Ecto neural progenitor cell (in vitro differentiated cells): ENCODE measurements at places on chromosomes 7 and 10.
A peak's percentile ranks its signal among the peaks of the same experiment; 100 is the strongest.

DNA sequence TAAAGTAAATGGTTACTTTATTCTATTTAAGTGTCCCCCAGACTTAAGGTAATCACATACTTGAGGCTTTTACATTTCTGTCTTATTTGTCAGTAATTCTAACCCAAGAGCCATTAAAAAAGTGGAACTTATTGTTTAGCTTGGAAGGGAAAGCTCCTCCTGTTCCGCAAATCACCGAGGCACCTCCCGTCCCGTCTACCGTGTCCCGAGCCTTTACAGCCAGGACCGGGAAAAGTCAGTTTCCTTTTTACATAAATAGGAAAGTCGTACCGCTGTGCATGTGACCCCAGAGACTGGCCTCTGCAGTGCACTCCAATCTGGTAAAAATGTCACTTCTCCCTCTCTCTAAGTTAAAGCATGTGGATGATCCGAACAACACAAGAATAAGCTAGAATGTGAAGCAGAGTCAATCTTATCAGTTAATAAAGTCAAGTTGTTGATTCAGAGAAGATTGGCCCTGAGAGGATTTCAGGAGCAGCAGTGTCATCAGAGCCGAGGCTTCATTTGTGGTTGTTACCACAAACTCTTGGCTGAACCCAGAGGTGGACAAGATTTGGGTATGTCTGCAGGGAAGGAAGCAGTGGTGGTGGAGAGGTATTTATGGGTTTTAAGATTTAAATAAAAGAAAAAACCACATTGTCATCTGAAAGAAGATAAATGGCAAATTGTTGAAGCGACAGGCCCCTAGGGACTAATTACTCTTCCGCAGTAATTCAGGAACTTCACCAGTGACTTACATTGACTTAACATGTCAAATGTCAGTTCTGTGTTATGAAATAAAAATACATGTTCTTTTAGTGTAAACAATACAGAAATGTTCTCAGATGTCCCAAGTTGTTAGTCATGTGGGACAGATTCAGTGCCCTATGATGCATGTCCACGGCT is 316.6 kb upstream of the ZNF32 start:
- peak; percentile 22 for DNase-seq

DNA sequence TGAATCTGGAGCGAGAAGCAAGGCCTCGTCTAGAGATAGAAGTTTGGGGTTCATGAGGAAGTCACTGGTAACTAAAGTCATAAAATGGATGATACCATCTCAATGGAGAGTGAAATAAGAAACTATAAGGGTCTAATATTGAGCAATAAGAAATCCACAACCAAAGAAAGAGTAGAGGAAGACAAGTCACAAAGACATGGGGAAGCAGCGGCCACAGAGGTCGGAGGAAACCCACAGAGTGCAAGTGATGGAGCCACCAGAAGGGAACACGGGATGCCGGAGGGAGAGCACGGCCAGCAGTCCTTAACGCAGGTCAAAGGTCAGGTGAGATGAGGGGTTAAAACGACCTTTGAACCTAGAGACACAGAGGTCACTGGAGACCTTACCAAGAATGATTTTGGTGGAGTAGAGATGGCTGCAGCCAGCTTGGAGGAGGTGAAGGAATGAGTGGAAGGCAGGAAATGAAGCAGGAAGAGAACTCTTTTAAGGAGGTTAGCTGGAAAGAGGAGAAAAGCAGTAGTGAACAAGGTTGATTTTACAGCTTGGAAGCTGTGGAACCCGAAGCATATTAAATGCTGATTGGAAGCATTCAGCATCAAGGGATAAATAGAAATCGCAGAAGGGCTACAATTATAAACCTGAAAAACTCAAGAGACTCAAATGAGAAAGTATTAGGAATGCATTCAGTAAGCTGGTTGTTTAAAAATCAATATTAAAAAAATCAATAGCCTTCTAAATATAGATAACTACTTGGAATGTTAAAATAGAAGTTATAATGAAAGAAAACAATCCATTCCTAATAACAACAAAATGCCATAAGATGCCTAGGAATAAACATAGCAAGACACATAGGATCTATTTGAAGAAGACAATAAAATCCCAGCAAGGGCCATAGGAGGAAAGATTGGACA is 93.7 kb downstream of the SVOPL start:
- no peak for DNase-seq

DNA sequence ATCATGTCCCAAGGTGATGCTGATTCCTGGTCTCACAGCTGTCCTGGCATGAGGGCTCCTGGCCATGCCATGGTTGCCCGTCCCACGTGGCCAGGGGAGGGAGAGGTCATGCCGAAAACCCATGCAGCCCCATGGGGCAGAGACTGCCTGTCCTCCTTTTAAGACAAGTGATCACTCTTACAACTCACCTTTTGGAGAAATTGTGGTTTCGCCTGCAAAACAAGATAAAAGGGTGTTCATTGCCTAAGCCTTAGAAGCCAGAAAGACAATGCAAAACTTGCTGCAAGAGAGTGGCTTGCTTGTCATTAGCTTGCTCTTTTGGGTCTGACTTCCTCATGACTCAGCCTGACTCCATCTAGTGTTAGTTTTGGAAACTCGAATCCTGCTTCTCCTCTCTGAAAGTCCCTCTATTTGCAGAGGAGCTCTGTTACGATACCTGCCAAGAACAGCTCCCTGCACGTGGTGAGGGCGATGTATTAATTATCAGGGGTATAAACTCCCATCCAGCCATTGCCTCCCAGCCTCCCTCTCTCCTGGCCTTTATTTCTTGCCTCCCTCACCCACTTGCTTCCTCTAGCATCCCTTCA is 26.7 kb downstream of the TMEM273 start:
- peak; percentile 38 for DNase-seq

GRCh38 chr10:1920941-1921340 is 183.6 kb upstream of the ADARB2 start:
- DNase-seq, result no peak

DNA sequence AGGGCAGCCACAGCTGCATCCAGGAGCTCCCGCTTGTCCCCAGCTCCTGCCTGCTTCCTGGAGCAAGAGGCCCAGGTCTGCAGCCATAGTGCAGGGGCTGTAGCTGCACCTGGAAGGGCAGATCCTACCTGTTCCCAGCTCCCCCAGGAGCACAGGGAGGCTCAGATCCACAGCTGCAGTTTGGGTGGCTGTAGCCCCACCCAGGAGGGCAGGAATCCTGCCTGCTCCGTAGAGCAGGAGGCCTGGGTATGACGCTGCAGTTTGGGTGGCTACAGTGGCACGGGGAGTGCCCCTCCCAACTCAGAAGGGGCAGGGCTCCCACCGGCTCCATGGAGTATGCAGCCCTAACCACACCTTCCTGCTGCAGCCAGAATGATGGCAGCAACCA is 26.7 kb upstream of the CDCA7L start:
- DNase-seq, result no peak

DNA sequence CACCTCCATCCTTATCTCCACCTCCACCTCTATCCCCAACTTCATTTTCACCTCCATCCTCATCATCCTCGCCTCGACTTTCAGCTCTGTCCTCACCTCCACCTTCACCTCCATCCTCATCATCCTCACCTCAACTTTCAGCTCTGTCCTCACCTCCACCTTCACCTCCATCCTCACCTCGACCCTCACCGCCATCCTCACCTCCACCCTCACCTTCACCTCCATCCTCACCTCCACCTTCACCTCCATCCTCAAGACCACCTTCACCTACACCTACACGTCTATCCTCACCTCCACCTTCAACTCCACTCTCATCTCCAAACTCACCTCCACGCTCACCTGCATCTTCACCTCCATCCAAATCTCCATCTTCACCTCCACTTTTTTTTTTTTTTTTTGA is 12.0 kb upstream of the RABGEF1 start:
- no peak for DNase-seq

DNA sequence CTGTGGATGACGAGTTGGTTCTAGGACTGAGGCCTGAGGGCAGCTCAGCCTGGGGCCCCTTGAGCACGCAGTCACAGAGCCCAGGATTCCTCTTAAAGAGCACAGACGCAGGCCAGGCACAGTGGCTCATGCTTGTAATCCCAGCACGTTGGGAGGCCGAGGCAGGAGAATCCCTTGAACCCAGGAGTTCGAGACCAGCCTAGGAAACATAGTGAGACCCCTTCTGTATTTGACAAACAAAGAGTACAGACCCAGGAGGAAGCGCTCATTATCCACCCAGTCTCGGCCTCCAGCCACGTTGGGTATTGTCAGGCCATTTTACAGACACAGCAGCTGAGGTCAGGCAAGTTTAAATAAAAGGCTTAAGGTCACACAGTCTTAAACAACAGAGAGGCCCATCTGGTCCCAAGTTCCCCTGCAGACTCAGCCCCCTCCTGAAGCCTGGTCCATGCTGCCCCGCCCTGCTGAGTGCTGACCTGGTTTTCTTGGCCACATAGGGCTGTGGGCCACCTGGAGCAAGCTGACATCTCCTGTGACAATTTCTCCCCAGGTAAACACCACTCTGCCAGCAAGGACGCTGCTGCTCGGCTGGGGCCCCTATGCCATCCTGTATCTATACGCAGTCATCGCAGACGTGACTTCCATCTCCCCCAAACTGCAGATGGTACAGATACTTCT is 12.6 kb downstream of the RGR start:
- DNase-seq, result no peak

DNA sequence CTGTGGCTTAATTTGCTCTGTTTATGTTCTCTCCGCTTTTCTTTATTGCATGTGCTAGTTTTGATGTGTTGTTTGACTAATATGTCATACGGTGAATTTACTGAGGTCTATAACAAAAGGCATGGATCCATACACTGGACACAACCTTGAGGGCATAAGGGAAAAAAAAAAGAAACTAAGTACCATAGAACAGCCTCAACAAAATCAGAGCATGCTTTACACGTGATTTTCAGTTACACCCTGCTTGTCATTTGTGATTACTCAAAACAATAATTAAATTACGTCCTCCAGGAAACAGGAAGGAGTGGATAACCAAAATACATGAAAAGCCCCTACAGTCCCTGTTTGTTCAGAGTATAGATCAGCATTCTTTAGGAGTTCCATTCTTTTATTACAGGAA is 150.5 kb downstream of the CRPPA start:
- no peak for DNase-seq

- DNase-seq, result peak; percentile 42
Measured at GRCh38 chr7:27122077-27122910, 8.3 kb downstream of the HOXA4 start.
